ENCODE measurements at places on chromosomes 3 and 15.

- no peak for DNase-seq
Measured at GRCh38 chr3:69391554-69391953, 5.7 kb upstream of the FRMD4B start.

DNA sequence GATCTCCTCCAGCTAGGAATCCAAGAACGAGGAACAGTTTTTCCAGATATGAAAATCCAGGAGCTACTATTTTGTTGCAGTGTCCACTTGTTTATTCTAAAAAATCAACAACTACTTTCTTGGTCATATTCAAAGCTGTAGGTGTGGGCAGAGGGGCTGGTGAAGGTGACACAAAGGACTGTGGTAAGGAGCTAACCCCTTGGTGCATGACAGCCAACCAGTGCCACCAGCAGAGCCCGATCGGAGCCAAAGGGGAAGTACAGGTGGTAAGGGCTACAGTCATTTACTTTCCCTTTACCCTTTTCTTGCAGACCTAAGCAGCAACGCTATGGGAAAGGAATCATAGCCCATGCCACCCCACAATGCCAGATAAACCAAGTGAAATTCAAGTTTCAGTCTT is 30.7 kb downstream of the PLA1A start:
- DNase-seq: no peak

DNA sequence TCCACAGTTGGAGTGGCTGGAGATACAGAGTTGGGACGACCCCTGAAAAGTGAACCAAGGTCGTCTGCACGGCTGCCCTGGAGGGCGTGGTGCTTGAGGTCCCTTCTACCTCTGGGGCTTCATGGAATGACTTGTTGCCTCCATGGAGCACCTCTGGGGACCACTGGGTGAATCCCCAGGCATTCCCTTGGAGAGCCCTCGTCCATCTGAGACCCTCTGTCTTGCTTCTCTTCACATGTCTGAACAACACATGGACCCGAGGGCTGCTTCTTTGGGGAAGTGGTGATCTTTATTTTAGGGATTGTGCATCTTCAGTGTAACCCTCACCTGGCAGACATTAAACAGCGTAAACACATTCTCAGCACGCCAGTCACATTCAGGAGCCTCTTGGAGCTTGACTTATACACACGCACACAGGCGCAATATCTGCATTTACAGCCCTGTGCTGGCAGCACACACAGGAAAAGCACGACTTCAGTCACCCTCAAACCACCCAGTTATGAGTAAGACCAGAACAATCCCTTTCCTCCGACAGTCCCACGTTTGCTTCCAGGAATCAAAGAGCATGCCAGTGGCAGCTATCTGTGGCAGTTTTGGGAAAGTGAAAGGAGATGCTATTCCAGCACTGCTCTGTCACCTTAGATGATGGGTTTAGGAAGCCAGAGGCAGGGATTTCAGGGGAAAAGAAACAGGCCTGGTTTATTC is 12.6 kb downstream of the FAM107A start:
- peak; percentile 30 for DNase-seq

- DNase-seq: no peak
Measured at GRCh38 chr3:2908693-2909351, 201.4 kb downstream of the IL5RA start.

GRCh38 chr3:69815970-69816369 is 76.7 kb downstream of the MITF start:
- no peak for DNase-seq

- peak; percentile 48 for DNase-seq
Measured at GRCh38 chr15:70722266-70723121, 40.9 kb downstream of the UACA start.
